HCT116 (cell line): ENCODE measurements at places on chromosomes 11 and 22.
A peak's percentile ranks its signal among the peaks of the same experiment; 100 is the strongest.

GRCh38 chr22:34834059-34834458, 231.9 kb upstream of the ISX start:
- no peak for DNase-seq

- no peak for DNase-seq
Measured at GRCh38 chr11:3866206-3866605, 10.7 kb downstream of the STIM1 start.

DNA sequence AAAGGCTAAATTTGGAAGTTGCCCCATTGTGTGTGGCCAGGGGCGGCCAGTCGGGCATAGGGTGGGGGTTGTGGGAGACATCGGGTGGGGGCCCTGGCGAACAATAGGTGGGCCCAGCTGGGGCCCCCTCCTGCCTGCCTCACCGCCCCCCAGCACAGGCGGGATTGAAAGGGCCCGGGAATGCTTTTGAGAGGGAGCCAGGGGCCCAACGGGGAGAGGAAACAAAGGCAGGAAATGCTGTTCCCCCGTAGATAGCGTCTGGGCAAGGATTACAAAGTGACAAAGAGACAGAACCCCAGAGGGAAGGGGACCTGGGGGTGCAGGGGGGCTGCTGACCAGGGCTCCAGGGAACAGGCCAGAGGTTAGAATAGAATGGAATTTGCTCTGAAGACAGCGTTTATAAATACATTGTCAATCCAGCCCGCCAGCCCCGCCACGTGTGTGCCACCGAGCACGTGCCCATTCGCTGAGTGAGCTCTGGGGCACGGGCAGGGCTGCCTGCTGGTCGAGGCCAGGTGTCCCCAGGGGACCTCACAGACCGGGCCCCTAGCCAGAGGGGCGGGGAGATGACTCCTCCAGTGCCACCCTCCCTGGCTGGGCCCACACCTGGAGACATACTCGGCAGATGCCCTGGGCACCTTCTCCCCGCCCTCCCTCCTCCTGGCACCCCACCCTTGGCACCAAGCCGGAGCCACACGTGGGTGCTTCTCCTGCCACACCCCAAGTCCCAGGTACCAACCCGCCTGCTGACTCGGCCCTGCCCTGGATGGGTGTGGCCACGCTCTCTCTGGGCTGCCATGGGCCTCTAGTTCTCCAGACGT, 9.7 kb downstream of the PDGFB start:
- DNase-seq = no peak

DNA sequence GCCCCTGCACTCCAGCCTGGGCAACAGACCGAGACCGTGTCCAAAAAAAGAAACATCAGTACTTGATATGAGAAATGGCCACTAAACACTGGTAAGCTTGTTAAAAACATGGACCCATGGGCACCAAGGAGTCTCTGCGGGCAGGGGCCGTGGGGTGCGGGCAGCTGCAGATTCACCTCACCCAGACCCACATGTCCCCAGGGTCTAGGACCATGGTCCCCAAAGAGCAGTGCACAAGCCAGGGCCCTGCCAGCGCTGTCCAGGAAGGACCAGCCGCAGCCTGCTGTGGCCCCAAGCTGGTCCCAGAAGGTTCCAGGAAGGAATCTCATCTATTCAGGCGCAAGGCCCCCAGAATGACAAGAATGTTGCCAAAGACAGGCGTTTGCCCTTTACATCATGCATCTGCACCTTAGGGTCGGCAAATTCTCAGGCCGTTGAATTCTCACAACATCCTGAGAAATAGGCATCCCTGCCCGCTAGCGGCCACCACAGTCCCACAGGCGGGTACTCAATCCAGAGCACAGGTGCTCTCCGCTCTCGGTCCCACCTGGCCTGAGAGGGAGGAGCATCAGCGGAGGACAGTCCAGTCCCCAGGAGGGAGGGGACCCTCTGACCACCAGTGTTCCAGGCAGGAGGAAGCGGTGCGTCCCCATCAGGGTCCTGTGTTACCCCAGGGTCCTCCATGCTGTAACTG, 9.5 kb downstream of the YPEL1 start:
- no peak for DNase-seq

DNA sequence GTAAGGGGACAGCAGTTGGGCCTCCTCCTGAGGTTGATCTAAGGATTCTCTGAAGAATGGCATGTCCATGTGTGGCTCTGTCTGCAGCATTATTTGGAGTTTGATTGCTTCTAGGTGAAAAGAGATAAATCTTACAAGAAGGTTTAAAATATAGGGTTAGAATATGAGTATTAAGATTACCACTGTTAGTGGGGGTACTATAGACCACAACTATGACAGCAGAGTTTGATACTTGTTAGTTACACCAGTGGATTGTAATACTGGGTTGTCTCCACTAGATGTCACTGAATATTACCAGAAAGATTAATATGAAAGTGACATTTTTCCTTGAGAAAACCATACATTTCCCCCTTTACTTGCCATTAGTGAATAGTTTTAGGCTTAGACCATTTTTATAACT, 47.9 kb downstream of the ZNF280B start:
- DNase-seq = peak; percentile 7

GRCh38 chr11:70808686-70809375, 410.5 kb downstream of the CTTN start:
- DNase-seq = no peak

DNA sequence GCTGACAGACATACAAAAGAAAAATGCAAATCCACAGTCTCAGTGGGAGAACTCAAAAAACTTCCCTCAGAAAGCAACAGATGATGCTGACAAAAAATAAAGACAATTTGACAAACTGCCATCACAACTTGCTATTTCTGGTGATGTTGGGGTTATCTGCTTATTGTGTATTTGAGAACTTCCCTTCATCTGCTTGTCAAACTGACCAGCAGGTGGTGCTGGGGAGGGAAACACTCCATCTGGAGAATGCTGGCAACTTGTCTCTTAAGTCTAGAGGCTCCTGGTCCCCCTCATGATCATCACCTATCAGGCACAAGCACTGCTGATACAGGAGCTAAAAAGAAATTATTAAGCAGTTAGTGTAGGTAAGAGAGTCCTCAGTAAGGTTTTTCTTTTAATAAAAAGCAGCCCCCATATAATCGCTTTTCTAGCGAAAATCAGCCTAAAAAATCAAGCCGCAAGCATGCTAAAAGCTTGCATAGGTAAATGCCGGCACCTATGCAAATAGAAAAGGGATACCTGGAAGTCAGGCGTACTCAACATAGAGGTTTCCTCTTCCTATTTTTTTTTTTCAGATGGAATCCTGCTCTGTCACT, 9.8 kb upstream of the FAM111B start:
- peak; percentile 48 for DNase-seq

DNA sequence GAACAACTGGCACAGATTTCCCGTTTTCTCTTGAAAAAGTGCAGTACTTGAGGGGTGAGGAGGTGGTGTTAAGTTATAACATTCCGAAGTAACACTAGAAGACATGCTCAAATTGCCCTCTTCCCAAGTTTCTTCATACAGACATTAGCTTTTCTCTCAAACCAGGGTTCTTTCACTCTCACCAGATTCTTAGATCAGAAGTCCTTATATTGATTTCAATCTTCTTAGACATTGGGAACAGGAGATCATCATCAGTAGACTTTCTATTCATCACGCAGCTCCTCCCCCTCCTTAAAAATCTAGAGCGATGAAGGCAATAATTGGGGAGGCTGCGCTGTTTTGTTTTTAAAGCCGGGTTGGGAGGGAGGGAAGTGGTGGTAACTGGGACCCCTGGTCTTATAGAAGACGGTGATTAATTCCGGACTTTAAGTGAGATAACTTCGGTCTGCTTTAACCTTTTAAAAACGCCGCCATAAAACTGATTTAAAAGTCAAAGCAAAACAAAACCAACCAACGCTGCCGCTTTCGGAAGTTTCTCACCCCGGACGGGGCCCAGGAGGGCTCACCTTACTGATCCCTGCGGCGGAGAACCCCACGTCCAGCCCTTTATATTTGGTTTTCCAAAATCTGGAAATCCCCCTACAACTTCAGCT, 665 bp downstream of the USP28 start:
- DNase-seq = no peak

GRCh38 chr11:1008001-1008802, 28.3 kb downstream of the MUC6 start:
- DNase-seq = no peak

DNA sequence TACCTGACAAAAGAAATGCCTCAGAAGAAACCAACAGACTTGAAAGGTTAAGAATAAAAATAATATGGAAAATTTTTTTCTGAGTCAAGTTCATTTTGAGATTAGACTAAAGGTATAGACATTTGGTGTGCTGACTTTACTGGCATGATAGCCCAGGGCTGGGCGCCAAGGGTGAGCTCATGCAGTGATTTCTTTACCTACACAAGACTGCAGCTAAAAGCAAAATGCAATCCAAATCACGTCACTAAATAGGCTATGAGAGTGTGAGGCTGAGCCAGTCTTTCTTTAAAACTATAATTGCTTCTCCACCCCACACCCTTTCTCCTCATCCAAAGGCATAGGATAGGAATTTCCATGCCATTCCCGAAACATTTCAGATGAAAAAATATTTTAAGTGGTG, 196.5 kb downstream of the FAM76B start:
- no peak for DNase-seq

GRCh38 chr11:76682106-76682505, 11.6 kb upstream of the LRRC32 start:
- no peak for DNase-seq

- DNase-seq = no peak
Measured at GRCh38 chr22:23090457-23090835, 20.1 kb downstream of the GNAZ start.

- no peak for DNase-seq
Measured at GRCh38 chr11:8034106-8034585, 46.9 kb upstream of the TUB start.
